ENCODE measurements at places on chromosomes 4 and X.

GRCh38 chr4:142129931-142130330 lies 493.5 kb downstream of the IL15 start:
- ATAC-seq, result no peak

- peak; percentile 39 for ATAC-seq
Measured at GRCh38 chr4:89837385-89837992, 528 bp upstream of the SNCA start.

- ATAC-seq, result no peak
Measured at GRCh38 chrX:139192386-139192961, 338.1 kb upstream of the F9 start.

DNA sequence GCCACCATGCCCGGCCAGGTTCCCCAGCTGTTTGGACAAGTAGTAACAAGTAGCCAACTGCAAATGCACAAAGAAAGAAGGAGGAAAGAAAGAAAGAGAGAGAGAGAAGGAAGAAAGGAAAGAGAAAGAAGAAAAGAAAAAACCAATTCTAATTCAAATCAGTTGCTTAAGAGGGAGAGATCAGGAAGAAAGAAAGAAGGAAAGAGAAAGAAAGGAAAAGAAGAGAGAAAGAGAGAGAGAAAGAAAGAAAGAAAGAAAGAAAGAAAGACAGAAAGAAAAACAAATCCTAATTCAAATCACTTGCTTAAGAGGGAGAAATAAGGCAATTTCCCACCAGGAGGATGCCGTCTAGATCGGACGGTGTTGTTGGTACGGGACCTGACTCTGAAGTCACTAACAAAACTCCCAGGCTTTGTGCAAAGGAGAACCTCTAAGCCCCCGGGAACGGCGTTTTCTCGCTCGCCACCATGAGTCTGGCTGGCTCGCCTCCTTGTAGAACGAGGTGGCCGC lies 95.5 kb upstream of the PPP2R3B start:
- ATAC-seq, result no peak

DNA sequence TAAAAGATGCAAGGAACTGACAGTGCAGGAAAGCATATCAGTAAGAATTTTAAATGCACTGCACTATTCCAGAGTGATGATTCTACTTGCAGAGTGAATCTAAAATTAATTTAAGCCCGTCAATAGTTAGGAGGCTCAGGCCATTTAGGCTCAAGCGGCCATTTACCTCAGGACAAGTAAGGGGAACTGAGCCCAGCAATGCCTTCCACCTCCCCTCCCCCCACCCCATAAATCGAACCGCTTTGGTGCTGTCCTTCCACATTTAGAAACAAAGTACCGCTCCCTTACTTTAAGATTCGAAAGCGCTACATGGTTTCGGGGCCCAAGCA lies 665 bp downstream of the RBM41 start:
- no peak for ATAC-seq

GRCh38 chrX:106159861-106160282 lies 8.2 kb upstream of the PWWP3B start:
- ATAC-seq, result no peak

- no peak for ATAC-seq
Measured at GRCh38 chr4:126144543-126145237, 829.9 kb downstream of the FAT4 start.

DNA sequence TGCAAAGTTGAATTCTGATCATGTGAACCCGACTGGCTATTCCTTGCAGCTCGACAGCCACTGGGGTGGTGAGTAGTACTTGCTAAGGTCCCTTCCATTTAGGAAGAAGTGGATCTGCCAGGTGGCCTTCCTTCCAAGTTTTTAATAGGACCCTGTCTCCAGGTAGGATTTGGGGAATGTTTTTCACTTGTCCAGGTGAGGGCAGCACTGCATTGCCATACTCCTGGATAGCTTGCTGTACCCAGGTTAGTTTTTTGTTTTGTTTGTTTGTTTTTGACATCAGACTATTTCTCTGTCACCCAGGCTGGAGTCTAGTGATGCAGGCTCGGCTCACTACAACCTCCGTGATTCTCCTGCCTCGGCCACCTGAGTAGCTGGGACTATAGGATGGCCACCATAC lies 29.8 kb downstream of the SAGE1 start:
- no peak for ATAC-seq

GRCh38 chrX:10160211-10160610 lies 3.4 kb downstream of the CLCN4 start:
- no peak for ATAC-seq

- no peak for ATAC-seq
Measured at GRCh38 chrX:39820938-39821708, 276.6 kb downstream of the BCOR start.

DNA sequence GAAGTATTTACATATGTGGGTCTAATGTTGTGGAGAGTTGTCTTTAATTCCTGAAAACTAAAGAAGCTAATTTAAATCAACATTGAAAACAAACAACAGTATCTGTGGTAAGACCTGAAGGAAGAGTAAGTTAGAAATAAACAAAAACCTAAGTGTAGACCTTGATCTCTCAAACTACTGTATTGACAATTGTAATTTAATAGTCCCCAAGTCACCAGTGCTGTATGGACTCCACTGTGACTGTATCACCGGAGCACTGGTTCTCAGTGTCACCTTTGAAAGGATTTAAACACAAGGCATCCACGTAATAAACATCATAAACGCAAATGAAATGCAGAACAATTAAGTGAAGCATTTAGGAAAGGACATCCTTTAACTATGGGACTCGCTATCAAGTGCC lies 46.4 kb downstream of the OCRL start:
- ATAC-seq, result no peak
